H7 (cell line): ENCODE measurements at places on chromosomes 1 and 21. TPM values are rescaled to one million over a fixed set of nuclear protein-coding genes. Genes with fewer than 3 reads are reported as not detected.

DNA sequence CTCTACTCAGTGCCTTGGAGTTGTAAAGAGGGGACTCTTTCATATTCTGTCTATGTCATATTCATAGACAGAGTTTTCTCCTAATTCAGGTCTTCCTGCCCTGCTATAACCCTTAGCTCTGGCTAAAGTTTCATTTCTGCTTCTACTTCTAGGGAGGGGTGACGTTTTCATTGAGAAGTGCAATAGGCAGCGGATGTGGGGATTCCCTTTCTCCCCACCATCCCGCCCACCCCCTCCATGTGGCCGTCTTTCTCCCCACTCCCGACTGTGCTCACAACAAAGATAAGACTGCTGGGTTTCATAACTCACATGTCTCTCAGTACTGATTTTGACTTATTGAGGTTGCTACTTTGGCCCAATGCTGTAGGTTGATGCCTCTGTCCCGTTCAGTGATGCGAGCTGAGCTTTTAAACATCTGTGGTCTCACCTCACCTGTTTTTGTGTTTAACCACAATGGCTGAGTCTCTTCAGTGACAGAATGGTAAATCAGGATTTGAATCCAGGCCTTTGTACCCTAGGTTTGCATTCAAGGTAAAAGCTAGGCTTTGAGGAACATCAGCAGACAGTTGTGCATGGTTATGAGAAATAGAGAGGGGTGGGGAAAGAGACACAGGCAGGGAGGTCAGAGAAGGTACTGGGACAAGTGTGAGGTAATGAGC is 7.8 kb upstream of the KIF14 start:
- no peak for DNase-seq

DNA sequence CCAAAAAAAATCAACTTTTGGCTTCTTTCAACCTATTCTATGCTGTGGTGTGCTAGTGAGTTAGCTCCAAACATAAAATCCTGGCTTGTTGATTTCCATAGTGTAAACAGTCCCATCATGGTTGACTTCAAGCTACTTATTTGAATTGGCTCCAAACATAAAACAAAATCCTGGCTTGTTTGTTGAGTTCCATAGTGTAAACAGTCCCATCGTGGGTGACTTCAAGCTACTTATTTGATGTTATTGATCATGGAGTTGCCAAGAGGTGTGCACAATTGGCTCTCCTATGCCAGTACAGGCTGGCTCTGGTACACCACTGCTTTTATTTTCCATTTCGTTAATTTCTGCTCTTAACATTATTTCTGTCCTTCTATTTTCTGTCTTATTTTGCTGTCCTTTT is 1.8 kb upstream of the COA6 start:
- DNase-seq, result no peak

DNA sequence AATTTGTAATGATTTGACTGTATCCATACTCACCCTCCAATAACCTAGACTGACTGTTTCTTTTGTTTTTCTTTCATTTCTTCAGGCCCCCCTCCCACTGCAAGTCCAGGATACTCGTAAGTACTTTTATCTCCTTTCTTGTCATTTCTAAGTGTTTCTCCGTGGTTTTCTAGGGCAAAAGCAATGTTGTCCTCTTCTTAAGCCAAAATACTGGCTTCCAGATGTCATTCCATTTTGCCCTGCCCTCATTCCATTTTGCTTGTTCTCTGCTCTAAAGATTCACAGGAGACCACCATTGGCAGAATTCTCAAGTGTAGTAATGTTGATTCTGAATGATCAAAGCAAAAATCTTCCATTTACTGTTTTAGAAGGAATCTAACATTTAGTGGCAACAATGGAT is 152.8 kb upstream of the UBE2U start:
- DNase-seq, result no peak

DNA sequence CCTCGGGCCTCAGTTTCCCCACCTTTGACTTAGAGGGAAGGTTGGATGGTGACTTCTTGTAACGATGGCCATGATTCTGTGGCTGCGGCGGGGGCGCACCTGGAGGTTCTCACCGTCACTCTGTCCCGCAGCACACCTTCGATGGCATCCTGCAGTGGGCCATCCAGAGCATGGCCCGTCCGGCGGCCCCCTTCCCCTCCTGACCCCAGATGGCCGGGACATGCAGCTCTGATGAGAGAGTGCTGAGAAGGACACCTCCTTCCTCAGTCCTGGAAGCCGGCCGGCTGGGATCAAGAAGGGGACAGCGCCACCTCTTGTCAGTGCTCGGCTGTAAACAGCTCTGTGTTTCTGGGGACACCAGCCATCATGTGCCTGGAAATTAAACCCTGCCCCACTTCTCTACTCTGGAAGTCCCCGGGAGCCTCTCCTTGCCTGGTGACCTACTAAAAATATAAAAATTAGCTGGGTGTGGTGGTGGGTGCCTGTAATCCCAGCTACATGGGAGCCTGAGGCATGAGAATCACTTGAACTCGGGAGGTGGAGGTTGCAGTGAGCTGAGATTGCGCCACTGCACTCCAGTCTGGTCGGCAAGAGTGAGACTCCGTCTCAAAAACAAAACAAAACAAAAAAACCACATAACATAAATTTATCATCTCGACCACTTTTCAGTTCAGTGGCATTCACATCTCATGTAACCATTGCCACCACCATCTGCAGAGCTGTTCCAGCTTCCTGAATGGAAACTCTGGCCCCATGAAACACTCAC is 2.1 kb upstream of the PFKL start:
- peak; percentile 98 for DNase-seq

DNA sequence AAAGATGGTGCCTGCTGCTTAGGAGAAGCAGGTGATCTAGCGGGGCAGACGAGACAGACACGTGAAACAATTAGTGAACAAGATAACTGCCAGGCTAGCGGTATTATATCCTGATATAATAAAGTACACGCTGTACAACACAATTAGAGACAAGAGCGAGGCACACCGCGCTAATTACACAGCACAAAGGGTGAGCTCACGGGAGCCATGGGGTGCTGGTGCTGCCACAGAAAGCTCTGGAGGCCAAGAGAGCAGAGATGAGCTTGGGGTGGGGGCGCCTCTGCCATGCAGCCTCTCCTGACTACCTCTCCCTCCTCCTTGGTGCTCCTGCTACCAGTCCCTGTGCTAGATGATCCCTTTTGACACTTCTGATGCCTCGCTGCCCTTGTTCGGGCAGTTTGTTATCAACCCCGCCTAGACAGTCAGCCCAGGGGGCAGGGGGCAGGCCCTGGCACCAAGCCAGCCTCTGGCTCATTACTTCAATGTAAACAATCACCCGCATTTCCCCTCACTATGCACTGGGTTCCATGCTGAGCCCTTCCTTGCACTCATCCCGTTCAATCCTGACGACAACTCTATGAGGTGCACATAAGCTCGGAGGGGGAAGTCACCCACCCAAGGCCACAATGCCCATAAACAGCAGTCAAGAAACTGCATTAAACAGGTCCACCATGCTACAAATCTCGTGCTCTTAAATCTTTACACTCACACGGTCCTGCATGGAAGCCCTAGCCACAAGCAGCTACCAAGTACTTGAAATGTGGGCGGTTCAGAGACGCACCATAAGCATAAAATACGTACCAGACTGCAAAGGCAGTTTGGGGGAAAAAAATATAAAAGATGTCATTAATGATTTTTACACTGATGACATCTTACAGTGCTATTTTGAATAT is 103.0 kb downstream of the SSBP3 start:
- DNase-seq, result no peak

DNA sequence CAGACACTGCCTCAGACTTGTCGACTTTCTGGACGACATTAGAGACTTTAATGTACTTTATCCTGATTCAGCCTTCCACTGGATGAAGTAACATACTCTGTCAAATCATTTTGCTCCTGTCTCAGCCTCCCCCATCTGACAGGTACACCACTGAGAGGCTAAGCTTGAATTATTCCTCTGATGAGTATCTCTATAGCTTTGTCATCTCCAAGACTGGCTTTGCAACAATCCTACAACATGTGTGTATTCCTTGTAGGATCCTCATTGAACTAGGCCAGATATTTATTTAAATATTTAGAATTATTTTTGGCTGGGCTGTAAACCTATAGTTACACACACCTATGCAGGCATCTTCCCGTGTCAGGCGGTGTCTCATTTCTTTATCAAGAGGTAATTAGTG is 1.1 kb upstream of the TRIM58 start:
- DNase-seq, result no peak

DNA sequence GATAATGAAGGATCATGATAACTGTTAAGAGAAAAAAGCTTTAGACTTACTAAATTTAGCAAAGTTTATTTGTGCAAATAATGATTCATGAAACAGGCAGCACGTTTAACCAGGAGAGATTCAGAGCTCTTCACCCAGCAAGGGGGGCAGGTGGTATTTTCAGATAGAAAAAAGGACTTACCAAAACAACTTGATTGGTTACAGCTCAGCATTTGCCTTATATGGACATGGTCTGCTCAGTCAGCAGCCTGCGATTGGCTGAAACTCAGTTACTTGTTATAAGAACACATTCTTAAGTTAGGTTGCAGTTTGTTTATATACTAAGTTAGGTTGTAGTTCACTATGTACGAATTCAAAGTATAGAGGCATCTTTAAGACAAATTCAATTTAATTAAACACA is 165.6 kb downstream of the DUSP10 start:
- DNase-seq, result no peak

DNA sequence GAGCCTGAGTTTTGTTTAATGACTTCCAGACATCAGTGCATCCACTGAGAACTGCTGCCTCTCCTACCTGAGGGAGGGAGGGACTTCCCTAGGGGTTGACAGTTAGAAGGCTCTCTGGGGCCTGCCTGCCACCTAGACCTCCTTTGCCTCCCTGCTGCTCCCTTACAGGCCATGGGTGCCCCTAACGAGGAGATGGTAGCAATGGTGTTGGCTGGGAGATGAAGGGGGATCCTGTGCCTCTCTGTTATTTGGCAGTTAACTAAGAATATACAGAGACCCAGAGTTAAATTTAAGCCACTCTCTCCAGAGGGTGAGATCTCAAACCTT is 66.1 kb downstream of the UBE2U start:
- no peak for DNase-seq

DNA sequence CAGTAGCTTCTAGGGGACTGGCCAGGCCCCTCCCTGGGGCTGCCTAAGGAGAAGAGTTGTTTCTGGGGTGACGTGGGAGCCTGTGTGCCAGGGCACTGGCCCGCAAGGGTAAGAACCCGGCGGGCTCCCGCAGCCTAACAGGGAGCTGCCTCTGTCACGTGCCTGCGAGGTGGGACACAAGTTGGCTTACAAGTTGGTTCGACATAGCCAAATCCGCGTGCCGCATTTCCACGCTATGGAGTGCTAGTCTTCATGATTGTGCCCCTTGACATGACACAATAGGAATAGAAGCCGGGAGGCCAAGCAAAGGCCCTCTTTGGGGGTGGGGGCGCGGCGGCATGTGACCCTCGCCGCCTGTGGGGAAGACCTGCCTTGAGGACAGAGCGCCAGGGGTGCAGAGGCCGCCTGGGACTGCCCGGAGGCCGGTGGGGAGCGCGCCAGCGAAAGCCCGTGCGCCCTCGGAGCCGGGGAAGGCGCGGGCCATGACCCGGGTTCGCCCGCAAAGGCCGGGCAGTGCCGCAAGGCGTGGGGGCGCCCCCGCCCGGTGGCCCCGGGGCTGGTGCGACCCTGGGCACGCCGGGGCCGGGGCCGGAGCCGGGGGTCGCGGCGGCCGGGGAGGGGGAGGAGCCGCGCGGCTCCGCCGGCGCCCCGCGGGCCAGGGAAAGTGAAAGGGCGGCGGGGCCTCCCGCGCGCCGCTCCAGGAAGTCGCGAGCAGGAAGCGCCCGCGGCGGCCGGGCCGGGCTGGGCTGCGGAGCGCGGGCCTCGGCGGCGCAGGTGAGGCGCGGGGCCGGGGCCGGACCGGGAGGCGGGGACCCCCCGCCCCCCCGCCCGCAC is at the start of gene SLC37A1:
Gene SLC37A1 (plus strand): TSS at position 702 of the 834 bp plus-strand sequence. CDS start 4,603 bp downstream, outside the sequence.
- DNase-seq, result peak; percentile 88

The OR2W3 gene
- total RNA-seq, result not detected in 2 replicates

The KRTAP19-3 gene
- not detected in 2 replicates for total RNA-seq

The CYP4A11 gene
- total RNA-seq, result not detected in 2 replicates

The UBL4B gene
- not detected in 2 replicates for total RNA-seq

The IL20 gene
- total RNA-seq, result not detected in 2 replicates

The RAB3B gene
- total RNA-seq, result 22.4 and 29.6 TPM in 2 replicates
